Psoas muscle (tissue), 8 donors: ENCODE measurements at places on chromosomes 3 and 15. TPM values are rescaled to one million over a fixed set of nuclear protein-coding genes. Genes with fewer than 3 reads are reported as not detected.

The SHF gene
- total RNA-seq, result 2.6 TPM

The XCR1 gene
- total RNA-seq, result 0.10 TPM

The ALDH1A3 gene
- total RNA-seq, result 51.6 TPM

The PPP1R2 gene
- total RNA-seq, result 52.3 TPM

The UROC1 gene
- not detected for total RNA-seq
